ENCODE measurements at places on chromosomes 16 and 17. TPM values are rescaled to one million over a fixed set of nuclear protein-coding genes. Genes with fewer than 3 reads are reported as not detected.

- no peak overlapping the region for H3K27ac ChIP-seq
- H3K36me3 ChIP-seq: peaks cover 1% of the 10 kb centered on the region
- H3K27me3 ChIP-seq: peaks cover 26% of the 10 kb centered on the region
- no peak overlapping the region for H3K4me3 ChIP-seq
- DNase-seq: no peak
- no peaks in the 10 kb centered on the region for H3K4me1 ChIP-seq
These were observed 314.3 kb downstream of the MAP2K6 start for GRCh38 chr17:69728816-69729215.

- H3K27me3 ChIP-seq: no peaks in the 10 kb centered on the region
- DNase-seq: no peak
- H3K27ac ChIP-seq: peak overlapping the region; percentile 97
- H3K36me3 ChIP-seq: peaks cover 9% of the 10 kb centered on the region
- H3K4me1 ChIP-seq: peaks cover 60% of the 10 kb centered on the region
- H3K4me3 ChIP-seq: peak overlapping the region; percentile 75
These were observed 21.5 kb downstream of the TNS4 start for GRCh38 chr17:40479754-40480480.

TBC1D3 gene
- total RNA-seq: not detected

DNA sequence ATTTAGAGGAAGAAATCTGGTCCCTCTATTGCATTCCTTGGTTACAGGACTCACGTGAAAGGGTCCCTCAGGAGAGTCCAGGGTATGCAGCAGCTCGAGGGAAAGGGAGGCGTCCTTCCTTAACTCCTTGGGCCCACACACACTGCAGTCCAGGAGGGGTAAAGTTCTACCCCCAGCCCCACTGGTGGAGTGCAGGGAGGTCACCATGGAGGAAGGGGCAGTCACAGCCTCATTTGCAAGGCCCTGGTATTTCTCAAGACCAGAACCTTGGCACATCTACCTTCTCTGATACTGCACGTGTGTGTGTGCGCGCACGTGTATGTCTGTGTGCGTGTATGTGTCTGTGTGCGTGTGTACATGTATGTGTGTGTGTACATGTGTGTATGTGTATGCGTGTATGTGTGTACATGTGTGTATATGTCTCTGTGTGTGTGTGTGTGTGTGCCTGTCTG lies 11.1 kb downstream of the HIC1 start:
- H3K4me1 ChIP-seq: peaks cover 65% of the 10 kb centered on the region
- no peaks in the 10 kb centered on the region for H3K27me3 ChIP-seq
- H3K4me3 ChIP-seq: no peak overlapping the region

- H3K4me1 ChIP-seq: peaks cover 13% of the 10 kb centered on the region
- H3K4me3 ChIP-seq: peak overlapping the region; percentile 84
- peak; percentile 85 for DNase-seq
- H3K27ac ChIP-seq: peak overlapping the region; percentile 64
- H3K27me3 ChIP-seq: peaks cover 37% of the 10 kb centered on the region
- no peaks in the 10 kb centered on the region for H3K36me3 ChIP-seq
These were observed 1.3 kb upstream of the TMEM92 start for GRCh38 chr17:50272711-50273653.

KRT20 gene
- total RNA-seq: not detected

DNA sequence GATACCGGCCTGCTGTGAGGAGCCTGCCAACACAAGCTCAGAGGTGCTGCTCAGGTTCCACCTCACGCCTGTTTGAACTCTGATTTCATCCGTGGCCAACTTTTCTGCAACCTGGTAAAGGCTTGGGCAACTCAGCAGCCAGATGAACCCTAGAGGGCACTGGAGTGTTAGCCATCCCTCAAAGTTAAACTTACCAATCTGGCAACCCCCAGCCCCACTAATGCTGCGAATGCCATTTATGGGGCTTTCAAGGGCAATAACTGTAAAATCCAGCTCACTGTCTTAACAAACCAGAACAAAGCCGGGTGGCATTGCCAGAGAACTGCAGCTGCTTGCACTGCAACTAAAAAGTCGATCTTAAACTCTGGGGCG lies 105.5 kb downstream of the AXIN2 start:
- H3K36me3 ChIP-seq: no peaks in the 10 kb centered on the region
- H3K27me3 ChIP-seq: peaks cover 10% of the 10 kb centered on the region
- no peak overlapping the region for H3K4me3 ChIP-seq

DNA sequence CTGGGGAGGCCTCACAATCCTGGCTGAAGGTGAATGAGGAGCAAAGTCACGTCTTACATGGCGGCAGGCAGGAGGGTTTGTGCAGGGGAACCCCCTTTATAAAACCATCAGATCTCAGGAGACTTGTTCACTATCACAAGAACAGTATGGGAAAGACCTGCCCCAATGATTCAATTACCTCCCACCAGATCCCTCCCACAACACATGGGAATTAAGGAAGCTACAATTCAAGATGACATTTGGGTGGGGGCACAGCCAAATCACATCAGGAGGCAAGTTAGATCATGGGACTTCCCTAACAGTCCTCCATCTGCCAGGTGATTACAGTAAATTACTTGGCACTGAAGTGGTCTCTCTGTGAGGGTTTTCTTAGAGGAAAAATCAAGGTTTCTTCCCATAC lies 5.3 kb downstream of the TMEM114 start:
- H3K27ac ChIP-seq: no peak overlapping the region
- peaks cover 36% of the 10 kb centered on the region for H3K27me3 ChIP-seq
- no peak for DNase-seq

- no peak overlapping the region for H3K27ac ChIP-seq
- no peak for DNase-seq
These were observed 241.0 kb downstream of the XYLT1 start for GRCh38 chr16:17229766-17230165.

- H3K4me3 ChIP-seq: no peak overlapping the region
- DNase-seq: no peak
- peaks cover 46% of the 10 kb centered on the region for H3K27me3 ChIP-seq
- H3K27ac ChIP-seq: no peak overlapping the region
- no peaks in the 10 kb centered on the region for H3K36me3 ChIP-seq
These were observed 1.6 kb upstream of the SMTNL2 start for GRCh38 chr17:4582691-4583090.

CYB561 gene
- 29.1 TPM for total RNA-seq

- peaks cover 37% of the 10 kb centered on the region for H3K27me3 ChIP-seq
- H3K4me3 ChIP-seq: no peak overlapping the region
- peaks cover 8% of the 10 kb centered on the region for H3K4me1 ChIP-seq
- H3K36me3 ChIP-seq: no peaks in the 10 kb centered on the region
- no peak overlapping the region for H3K27ac ChIP-seq
These were observed 147.0 kb upstream of the CIBAR2 start for GRCh38 chr16:85259115-85259831.

DNA sequence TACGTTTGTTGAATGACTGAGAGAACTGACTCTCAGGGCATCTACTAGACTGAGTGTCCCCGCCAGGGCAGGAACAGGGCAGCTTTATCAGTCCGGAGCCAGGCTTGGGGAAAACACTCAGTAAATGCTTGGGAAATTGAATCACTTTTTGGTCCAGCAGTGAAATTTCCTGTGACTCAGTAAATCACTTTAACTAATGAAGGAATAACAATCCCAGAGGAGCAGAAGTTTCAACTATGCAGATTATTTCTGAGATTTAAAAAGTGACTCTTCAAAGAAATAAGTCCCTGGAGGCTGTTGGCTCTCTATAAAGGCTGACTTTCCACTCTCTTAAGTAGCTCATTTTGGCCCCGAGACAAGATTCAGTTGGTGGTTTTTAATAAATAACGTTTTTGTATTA lies 101.8 kb downstream of the FOXL1 start:
- H3K4me1 ChIP-seq: no peaks in the 10 kb centered on the region
- no peak overlapping the region for H3K4me3 ChIP-seq
- no peaks in the 10 kb centered on the region for H3K36me3 ChIP-seq
- DNase-seq: no peak
- no peak overlapping the region for H3K27ac ChIP-seq

TMEM132E gene
- total RNA-seq: 0.06 TPM

DNA sequence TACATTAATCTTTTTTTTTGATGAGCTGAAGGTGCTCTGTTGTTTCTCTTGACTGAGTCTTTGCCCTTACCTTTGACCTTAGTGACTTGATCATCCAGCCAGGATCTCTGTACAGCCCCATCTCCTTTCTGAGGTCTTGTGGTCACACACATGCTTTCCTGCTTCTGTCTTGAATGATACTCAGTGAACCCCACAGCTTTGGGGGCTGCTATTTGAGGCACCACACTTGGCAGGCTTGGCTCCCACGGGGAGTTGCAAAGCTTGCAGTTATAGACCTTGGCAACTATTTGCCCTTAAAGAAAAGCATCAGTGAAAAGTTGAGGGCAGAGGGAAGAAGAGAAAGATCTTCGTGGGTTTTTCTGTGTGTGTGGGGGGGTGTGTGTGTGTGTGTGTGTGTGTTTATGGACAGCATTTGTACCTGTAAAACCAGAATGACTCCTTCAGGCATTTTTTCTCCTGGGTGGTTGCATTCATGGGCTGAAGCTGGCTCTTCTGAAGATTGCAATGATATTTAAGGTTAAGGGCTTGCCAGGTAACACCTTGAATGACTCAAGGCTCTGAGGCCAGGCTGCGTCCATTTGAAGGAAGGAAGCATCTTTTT lies 101.6 kb downstream of the MSI2 start:
- H3K4me1 ChIP-seq: peaks cover 51% of the 10 kb centered on the region
- H3K4me3 ChIP-seq: peak overlapping the region; percentile 68

GRCh38 chr16:28990375-28991040 lies 5.7 kb downstream of the LAT start:
- DNase-seq: no peak
- H3K4me1 ChIP-seq: peaks cover 39% of the 10 kb centered on the region
- peak overlapping the region; percentile 94 for H3K27ac ChIP-seq

GRCh38 chr16:88807142-88807625 lies 3.6 kb downstream of the CDT1 start:
- no peaks in the 10 kb centered on the region for H3K27me3 ChIP-seq
- H3K4me1 ChIP-seq: peaks cover 12% of the 10 kb centered on the region
- DNase-seq: no peak

GRCh38 chr16:21116148-21116693 lies 34.4 kb downstream of the DNAH3 start:
- peaks cover 5% of the 10 kb centered on the region for H3K4me1 ChIP-seq
- DNase-seq: no peak

TANGO6 gene
- 29.7 TPM for total RNA-seq

PRR29 gene
- total RNA-seq: 1.4 TPM

- H3K27ac ChIP-seq: no peak overlapping the region
- no peak for DNase-seq
- peaks cover 15% of the 10 kb centered on the region for H3K4me1 ChIP-seq
- peaks cover 7% of the 10 kb centered on the region for H3K36me3 ChIP-seq
- H3K27me3 ChIP-seq: peaks cover 12% of the 10 kb centered on the region
These were observed 17.9 kb downstream of the KPNA2 start for GRCh38 chr17:68053231-68054013.

MBTD1 gene
- total RNA-seq: 15.6 TPM

CACNG3 gene
- total RNA-seq: not detected

MMP25 gene
- 60.4 TPM for total RNA-seq

DNA sequence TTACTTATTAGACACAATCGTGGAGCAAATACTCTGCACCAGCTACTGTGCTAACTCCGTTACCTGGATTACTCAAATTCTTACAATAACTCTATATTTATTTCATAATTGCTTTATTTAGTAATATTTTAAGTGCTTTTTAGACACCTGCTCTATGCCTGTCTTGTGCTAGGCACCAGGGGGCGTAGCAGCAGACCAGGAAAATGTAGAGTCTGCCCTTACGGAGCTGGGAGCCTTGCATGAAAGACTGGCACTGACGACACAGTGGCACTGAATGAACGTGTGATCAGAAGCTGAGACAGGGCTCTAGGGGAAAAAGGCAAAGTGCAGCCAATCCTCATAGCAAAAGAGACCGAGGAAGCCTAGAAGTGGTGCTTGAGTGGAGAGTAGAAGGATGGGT lies 486.5 kb downstream of the CDH13 start:
- DNase-seq: no peak
- H3K36me3 ChIP-seq: no peaks in the 10 kb centered on the region
- H3K4me3 ChIP-seq: no peak overlapping the region
